Suppressor macrophage (primary cell): ENCODE measurements at places on chromosomes 7 and 10.

- DNase-seq = no peak
Observed at GRCh38 chr7:125032943-125033342, 103.3 kb upstream of the POT1 start.

GRCh38 chr10:72081210-72081609 is 7.1 kb downstream of the SPOCK2 start:
- DNase-seq = no peak

DNA sequence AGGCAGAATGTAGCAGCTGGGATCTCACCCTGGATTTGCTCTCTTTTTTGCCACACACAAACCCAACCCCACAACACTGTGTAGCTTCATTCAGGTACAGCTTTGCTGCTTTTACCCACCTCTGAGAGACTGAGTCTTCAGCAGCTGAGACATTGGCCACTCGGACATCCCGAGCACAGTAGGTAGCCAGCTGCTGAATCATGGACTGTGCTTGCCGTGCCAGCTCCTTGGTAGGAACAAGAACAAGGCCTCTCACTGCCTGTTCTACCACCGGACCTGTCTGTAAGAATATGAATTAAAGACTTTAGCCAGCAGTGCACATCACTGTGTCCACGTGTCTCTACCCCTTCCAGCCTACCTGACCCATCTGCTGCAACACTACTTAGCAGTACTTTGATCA is 937 bp downstream of the DDX56 start:
- no peak for DNase-seq

DNA sequence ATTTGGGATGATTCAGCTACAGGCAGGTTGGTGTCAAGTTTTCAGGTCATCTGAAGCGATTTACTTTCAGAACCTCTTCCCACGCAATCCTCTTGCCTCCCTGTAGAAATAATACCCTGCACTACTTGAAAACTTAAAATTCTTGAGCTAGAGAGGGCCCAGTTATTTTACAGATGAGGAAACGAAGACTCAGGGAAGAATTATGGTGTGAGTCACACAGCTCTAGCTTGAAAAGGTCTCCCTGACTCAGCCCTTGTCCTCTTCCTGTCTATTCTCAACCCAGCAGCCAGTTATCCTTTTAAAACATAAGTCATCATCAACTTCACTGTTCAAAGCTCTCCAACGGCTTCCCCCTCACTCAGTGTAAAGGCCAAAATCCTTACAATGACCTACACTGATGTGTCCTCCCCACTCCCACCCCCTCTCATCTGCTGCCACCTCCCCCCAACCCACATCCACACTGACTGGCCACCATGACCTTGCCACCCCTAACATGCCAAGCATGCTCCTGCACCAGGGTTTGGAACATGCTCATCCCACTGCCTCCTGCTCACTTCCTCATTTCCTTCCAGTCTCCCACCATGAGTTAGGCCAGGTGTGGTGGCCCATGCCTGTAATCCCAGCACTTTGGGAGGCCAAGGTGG is 3.4 kb downstream of the DNMBP start:
- peak; percentile 83 for DNase-seq

DNA sequence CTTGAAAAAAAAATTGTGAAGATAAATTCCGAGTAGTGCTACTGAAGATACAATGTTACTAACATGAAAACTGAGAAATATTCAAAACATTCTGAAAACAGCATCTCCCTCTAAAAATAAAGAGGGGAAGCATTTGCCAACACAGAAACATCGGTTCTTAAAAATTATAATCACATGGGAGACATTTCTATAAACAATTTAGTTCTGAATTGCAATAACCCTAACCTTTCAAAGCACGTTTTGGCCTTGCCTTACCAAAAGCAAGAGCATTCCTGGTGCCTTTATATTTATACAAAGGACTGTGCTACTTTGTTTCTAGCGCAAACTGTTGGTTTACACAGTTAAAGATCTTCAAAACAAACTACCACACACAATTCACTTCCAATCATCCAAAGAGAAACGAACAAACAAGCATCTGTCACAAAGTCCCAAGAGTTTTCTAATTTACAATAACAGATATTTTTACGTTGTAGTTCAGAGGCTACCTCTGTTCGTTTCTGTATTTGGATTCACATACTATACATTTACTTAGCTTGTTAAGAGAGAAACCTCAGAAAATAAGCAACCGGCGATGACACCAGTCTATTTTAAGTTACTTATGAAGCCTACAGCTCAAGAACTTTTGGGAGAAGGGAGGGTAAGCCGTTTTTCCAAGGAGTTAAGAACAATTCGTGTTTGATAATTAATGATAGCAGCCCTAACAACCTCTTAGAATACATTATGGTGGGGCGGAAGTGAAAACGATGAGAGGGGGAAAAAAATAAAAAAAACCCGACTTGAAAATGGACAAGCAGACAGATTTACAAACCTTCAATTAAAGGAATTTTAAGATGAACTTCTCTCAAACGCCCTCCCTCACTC is 1.3 kb downstream of the ABI1 start:
- DNase-seq = peak; percentile 24

DNA sequence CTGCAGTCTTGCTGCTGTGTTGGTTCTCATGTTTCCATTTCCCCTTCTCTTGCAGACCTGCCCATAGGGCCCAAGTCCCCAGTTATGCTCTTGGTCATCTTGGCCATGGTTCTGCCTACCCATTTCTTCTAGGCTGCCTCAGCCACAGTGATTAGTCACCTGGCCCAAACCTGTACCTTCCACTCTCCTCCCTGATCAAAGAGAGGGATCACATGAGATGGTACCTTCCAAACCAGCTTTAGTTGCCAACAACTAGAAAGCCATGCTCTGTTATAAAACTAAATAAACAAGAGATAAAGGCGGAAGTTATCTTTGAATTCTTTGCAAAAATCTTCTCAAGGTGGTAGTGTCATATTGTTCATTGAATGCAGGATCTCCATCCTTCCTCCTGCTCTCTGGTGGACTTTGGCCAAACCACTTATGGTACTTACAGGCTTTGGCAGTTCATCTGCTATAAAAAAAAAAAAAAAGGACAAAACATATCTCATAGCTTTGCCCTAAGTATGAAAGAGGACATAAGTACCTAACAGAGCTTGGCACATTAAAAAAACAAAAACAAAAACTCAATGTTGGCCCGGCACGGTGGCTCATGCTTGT is 25.8 kb downstream of the TACC2 start:
- DNase-seq = no peak

- no peak for DNase-seq
Observed at GRCh38 chr7:49244543-49244942, 320.2 kb downstream of the CDC14C start.

- DNase-seq = peak; percentile 5
Observed at GRCh38 chr10:60208676-60209269, 180.9 kb downstream of the ANK3 start.

DNA sequence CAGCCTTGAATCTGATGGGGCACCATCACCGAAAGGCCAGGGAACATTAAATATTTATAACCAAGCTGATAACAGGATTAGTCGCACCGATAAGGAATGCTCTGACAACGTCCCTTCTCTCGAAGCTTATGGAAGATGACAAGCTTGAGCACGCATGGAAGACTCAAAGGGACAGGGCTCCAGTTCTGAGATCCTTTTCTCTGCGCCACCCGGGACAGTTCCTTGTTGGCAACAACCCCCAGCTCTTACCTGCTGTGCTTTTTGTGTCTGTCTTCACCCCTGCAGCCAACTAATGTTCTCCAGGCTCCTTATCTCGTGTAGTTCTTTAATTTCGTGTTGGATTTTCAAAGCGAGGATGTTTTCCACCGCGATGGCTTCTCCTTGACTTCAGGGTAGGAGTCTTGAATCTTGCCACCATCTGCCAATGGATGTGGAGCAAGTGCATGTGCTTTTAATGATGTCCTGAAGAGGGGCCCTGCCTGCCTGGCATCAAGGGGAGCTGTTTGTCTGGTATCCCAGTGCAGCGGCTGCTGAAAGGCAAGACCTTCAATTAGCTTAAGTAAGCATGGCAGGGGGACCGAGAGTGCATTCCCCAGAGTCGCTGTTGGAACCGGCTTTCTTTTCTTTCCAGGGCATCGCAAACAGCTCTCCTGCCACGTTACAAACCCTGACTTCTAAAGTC is 354 bp upstream of the FERD3L start:
- no peak for DNase-seq

DNA sequence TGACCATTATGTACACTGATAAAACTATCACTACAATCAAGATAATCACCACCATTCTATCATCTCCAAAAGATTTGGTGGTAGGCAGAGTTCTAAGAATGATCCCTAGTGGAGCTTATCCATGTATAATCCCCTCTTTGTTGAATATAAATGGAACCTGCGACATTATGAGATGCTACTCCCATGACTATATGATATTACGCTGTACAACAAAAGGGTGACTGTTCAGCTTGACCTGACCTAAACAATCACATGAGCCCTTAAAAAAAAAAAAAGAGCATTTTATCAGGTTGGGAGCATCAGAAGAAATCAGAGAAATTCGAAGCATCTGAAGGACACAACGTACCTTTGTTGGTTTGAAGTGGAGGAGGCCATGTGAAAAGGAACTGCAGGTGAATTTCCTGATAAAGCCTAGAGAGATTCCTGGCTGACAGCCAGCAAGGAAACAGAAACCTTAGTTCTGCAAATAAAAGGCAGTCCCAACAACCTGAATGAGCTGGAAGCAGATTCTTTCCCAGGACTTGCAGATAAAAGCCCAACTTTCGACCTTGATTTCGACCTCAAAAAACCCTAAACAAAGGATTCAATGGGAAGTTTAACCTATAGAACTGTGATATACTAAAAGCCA is 270.7 kb downstream of the ADRA2A start:
- no peak for DNase-seq

GRCh38 chr7:143375298-143376034 is 5.7 kb upstream of the ZYX start:
- DNase-seq = peak; percentile 94

GRCh38 chr7:115356139-115356746 is 434.3 kb downstream of the MDFIC start:
- DNase-seq = peak; percentile 25

- DNase-seq = no peak
Observed at GRCh38 chr7:3188946-3189345, 112.1 kb upstream of the SDK1 start.

DNA sequence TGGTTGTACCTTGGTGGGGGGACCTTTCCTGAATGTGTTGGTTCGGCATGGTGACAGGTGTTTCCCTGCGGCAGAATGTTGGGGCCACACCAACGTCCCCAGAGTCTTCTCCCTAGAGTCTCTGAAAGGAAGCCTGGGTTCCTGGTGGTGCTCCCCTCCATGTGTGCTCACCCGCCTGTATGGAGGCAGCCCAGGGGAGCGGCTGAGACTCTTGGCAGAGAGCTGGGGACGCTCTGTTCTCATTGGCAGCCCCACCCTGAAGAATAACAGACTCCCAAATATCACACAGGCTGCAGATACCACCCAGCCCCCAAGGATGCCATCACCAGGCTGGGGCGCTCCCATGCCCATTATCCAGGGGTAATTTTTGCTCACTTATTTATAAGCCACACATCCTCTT is 34.8 kb downstream of the CHST12 start:
- no peak for DNase-seq

- no peak for DNase-seq
Observed at GRCh38 chr10:30494558-30494957, 60.6 kb downstream of the MAP3K8 start.

GRCh38 chr7:87424075-87424474 is 51.4 kb downstream of the ABCB4 start:
- no peak for DNase-seq

GRCh38 chr7:45690762-45691150 is 116.6 kb downstream of the ADCY1 start:
- DNase-seq = no peak

DNA sequence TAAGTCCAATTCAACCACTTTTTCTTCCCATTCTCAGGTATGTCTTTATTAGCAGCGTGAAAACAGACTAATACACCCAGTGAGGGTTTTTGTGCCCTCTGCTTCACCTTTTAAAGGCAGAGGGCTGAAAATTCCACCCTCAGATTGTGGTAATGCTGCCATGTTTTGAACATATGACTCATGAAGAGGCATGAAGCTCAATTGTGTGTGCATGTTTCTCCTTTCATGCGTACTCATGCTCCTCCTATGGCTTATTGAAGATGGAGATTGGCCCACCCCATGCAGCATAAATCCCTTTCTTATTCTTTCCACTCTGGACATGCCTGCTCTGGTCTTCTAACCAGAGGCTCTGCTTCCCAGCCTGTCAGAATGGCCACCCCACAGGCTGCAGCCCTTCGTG is 168.0 kb upstream of the PRKCQ start:
- DNase-seq = no peak

- no peak for DNase-seq
Observed at GRCh38 chr7:106179256-106179655, 67.1 kb upstream of the SYPL1 start.

DNA sequence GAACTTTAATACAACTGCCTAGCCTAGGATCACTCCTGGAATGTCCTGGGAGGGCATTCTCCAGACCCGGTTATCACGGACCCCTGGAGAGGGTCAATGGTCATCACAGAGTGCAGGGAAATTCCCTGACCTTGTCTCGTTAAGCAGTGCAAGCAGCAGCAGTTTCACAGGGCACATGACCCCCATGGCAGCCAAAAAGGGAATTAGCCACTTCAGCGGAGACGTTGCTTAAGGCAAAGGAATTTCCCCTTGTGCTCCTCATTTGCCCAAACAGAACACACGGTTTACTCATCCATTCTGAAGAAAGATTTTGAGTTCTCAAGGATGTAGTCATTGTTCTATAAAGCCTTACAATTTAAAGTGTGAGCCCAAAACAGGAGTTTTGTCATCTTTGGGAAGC is 260.3 kb downstream of the SNX13 start:
- peak; percentile 91 for DNase-seq

DNA sequence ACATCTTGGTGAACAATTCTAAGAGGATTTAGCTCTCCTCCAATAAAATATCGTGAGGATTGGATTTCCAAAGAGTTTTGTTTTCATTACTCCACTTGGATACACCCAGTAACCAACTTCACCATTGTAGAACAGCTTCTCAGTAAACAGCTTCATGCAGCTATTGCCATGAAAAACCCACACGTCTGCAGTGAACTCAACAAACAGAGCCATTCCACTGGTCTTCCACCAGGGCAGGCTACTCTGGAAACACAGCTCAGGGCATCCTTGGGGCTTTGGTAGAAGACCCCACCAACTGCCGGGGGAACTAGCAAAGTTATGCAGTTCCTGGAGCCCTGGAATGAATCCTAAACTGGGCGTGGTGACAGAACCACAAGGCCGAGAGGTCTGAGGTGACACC is 77.4 kb downstream of the CALN1 start:
- DNase-seq = no peak

DNA sequence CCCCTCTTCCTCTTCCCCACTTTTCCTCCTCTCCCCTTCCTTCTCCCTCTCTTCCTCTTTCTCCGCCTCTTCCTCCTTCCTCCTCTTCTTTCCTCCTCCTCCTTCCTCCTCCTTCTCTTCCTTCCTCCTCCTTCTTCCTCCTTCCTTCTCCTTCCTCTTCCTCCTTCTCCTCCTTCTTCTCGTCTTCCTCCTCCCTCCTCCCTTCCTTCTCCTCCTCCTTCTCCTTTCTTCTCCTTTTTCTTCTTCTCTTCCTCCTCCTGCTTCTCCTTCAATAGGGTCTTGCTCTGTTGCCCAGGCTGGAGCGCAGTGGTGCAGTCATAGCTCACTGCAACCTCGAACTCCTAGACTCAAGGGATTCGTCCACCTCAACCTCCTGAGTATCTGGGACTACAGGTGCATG is 56.9 kb downstream of the PALD1 start:
- no peak for DNase-seq
